ENCODE measurements at places on chromosomes 3 and 15.

DNA sequence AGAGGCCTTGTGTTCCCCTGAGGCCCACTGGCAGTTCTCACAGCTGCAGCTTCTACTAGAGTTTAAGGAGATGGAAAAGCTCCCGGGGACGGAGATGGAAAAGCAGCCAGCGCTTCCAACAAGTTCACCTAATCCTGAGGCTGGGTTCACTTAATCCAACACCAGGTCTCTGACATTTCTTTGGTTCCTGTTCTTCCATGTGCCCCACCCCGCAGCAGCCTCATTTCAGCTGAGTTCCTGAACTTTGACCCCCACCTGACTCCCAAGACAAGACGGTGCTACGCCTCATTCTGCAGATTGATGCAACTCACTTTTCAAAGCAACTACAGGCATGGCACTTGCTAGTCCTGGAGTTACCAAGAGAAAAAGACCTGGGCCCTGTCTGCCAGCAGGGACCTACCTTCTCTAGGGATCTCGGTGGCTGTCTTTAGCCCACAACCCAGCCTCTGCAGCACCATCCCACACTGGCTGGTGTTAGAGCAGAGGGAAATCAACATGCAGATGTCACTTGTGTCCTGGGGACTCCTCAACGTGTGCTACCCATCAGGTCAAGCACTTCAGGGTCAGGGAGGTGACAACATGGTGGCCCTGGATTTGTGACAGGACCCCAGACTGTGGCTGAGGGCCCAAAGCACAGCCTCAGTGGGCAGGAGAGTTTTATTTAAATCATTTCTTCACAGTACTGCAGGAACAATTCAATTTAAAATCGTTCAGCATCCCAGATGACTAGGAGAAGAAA, 406.1 kb downstream of the VPS13C start:
- no peak for DNase-seq

GRCh38 chr3:31620656-31621055, 87.9 kb downstream of the STT3B start:
- DNase-seq: no peak

GRCh38 chr3:172194702-172195406, 155.5 kb downstream of the FNDC3B start:
- no peak for DNase-seq

GRCh38 chr3:47850564-47851410, 47.8 kb downstream of the DHX30 start:
- no peak for DNase-seq

DNA sequence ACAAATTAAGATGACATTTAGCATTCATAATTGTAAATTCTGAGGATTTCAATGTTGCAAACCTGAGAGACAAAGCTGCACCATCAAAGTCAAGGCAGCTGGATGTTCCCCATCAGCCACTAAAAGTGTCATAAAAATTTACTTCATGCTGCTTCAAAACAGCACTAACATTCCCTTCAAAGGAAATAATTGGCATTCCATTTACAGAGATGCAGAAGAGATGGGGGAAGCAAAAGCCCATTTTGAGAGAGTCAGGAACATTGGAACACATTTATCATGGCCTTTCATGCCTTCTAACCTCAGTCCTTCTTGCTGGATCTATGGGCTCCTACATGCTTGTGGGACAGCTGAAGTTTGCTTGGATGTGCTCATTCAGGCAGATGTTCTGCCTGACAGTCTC, 6.4 kb upstream of the TMEM158 start:
- no peak for DNase-seq

DNA sequence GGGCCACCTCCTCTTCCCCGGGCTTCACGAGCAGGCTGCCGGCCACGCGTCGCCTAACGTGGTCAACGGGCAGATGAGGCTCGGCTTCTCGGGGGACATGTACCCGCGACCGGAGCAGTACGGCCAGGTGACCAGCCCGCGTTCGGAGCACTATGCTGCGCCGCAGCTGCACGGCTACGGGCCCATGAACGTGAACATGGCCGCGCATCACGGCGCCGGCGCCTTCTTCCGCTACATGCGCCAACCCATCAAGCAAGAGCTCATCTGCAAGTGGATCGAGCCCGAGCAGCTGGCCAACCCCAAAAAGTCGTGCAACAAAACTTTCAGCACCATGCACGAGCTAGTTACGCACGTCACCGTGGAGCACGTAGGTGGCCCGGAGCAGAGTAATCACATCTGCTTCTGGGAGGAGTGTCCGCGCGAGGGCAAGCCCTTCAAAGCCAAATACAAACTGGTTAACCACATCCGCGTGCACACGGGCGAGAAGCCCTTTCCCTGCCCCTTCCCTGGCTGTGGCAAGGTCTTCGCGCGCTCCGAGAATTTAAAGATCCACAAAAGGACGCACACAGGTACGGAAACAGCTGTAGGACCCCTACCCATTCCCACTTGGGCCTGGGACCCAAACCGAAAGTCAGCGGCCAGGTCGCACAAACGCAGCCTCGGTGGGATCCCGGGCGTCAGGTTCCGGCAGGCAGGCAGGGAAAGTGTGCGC, 1.5 kb downstream of the ZIC1 start:
- no peak for DNase-seq

DNA sequence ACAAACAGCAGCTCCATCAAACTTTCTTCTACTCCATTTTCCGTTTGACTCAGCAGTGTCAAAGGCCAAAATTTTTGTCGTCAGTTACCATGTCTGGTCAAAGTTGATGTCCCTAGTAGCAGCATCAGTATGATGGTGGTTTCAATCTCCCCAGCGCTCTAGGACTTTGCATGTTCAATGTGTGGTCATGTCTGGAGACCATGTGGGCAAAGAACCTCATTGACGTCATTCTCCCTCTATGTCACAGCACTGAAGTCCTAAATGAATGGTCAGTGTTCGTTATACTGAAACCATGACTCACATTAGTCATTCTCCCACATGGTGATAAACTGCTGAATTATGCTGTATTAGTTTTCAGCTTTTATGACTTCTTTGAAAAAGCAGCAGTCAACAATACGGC, 23.2 kb downstream of the SHC4 start:
- DNase-seq: no peak

- DNase-seq: no peak
These were observed 3.4 kb upstream of the TRAIP start for GRCh38 chr3:49859576-49860305.

GRCh38 chr15:63634154-63634553, 37.0 kb downstream of the FBXL22 start:
- no peak for DNase-seq

DNA sequence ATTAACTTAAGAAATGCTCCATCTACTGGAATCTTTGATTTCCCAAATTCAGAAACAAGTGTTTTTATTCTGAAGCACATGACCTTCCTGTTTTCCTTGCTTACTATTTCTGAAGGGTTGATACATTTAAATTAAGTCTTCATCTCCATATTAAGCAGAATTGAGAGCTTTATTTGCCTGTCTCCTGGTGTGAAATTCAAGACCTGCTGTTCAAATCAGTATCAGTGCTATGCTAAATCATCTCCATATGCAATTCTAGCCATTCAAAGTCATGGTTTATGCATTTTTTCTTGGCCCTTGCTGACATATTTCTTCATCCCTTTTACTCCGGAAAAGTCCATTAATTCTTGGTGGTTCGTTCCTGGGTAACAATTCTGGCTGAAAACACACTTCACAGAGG, 195.4 kb downstream of the ATP8B4 start:
- no peak for DNase-seq

DNA sequence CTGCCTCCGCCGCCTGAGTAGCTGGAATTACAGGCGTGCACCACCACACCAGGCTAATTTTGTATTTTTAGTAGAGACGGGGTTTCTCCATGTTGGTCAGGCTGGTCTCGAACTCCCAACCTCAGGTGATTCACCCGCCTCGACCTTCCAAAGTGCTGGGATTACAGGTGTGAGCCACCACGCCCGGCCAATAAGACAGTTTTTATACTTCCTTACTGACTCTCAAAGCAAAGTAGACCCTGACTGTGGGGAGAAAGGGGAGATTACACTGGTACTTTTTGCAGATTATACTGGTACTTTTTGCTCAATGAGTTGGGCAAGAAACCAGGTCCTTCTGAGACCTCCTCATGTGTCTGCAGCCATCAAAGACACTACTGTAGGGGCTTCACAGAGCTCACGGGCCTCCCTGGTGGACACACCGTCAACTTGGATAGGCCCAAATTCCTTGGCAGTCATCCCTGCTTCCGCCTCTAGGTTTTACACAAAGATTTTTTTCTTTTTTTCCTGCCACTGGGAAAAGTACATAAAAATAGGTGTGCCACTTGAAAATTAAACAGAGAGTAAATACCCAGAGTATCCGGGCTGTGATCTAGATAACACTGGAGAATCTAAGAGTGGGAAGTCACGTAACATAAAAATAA, 143.3 kb upstream of the WNT5A start:
- DNase-seq: no peak

DNA sequence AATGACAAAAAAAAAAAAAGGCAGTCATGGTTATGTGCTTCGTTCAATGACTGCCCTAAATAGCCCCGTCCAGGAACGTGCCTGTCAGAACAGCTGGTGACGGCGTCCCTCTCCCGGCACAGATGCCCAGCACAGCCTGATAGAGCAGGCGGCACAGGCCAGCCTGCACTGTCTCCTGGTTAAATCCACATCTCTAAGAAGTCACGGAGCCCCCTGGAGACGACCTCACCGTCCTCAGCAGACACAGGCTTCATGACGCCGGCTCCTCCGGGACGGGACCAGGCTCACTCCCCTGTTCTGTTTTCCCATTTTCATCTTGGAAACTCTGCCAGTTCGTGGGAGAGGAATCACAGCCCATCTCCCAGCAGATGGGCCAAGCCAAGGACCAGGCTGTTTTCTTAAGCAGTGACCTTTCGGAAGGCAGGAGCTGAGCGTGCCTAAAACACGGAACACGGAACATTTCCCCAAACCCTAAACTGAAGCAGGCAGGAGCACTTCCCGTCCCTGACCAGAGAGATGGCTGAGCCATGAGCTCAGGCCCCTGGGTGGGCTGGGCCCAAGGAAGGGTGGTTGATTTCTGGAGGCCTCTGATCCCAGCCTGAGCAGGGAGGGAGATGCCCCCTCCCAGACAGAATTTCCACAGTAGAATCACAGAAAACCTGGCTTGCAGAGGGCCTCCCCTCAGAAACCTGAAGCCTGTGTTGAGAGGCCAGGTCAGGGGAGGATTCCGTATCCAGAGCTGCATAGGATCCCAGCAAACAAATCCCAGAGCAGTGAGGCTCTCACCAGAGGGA, 35.9 kb downstream of the ADCY5 start:
- no peak for DNase-seq

- DNase-seq: no peak
These were observed 248.7 kb downstream of the GABRG3 start for GRCh38 chr15:27219636-27220035.

All from activated gamma-delta T cell treated with Interleukin-2 at 50 U/mL for 16 hours (primary cell).